ENCODE measurements at places on chromosomes 7 and 10.

GRCh38 chr10:7903851-7904250 lies 85.5 kb downstream of the TAF3 start:
- no peak for DNase-seq

DNA sequence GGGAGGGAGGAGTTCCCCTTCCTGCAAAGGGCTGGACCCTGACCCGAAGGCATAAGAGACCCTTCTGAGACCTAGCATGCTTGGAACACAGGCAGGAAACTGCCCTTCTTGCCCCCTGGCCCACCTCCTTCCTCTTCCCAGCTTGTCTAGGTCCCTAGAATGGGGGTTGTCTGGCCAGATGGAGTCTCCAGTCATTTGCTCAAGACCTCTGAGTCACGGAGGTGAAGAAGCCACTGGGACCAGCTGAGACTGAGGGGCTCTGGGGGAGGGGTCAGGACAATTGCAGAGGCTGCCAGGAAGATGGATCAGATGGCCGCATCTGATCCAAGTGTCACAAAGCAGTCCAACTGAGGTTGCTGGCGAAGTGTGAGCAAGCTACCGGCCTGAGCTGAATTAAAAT lies 46.2 kb downstream of the COL13A1 start:
- DNase-seq: no peak

- DNase-seq: peak; percentile 72
Measured at GRCh38 chr7:120402079-120402767, 129.2 kb downstream of the KCND2 start.

GRCh38 chr7:66150471-66150870 lies 35.8 kb downstream of the CRCP start:
- DNase-seq: peak; percentile 91

DNA sequence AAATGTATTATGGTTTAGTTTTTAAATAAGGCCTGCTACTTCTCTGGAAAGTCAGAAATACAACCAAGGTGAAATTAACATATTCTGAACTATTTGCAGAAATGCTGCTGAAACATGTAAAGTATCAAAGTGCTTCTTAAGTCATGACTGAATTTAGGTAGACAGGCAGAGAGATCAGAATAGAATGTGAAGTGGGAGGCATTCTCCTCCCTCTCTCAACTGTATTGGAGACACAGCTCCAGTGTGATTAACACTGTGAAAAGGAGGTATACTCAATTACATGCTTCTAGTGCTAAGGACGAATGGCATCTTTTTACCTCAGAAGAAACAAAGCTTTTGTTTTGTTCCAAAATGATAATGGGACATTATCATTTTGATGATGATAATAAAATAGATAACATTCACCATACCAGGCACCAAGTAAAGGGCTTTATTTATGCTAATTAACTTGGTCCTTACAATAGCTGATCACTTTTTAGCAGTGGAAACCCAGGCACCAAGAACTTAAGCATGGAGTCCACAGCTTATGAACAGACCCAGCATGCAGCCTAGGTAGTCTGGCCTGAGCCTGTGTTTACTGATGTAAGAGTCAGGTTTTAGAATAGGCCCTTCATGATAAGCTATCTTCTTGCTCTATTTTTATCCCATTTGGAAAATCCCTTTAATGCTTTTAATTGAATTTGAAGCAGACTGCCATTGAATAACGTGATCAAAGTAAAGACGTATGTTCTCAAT lies 26.0 kb downstream of the PPP1R9A start:
- no peak for DNase-seq

GRCh38 chr7:84190016-84190705 lies 4.4 kb downstream of the SEMA3A start:
- peak; percentile 68 for DNase-seq

- DNase-seq: peak; percentile 48
Measured at GRCh38 chr7:132422502-132423111, 153.7 kb downstream of the PLXNA4 start.

- DNase-seq: peak; percentile 61
Measured at GRCh38 chr7:77811516-77812289, 13.1 kb downstream of the PHTF2 start.

- DNase-seq: peak; percentile 95
Measured at GRCh38 chr7:29287366-29287765, 92.8 kb downstream of the CHN2 start.

GRCh38 chr7:118072893-118073674 lies 110.9 kb upstream of the LSM8 start:
- no peak for DNase-seq

DNA sequence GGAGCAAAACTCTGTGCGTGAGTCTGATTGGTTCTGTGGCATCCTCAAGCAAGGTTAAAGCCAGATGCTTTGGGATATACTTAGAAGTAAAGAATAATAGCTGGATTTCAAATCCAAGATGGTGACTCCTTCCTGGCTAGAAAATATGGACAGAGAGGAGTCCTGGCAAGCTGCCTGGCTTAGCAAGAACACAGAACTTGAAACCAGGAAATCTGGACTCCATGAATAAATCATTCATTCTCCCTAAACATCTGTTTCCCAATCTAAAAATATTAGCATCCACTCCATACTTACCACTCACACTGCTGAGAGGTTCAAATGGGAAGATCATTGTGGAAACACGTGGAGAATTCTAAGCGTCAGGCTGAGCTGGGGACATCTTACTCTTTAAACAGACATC lies 1074.1 kb upstream of the AUTS2 start:
- no peak for DNase-seq

GRCh38 chr10:131580076-131580652 lies 268.6 kb upstream of the TCERG1L start:
- DNase-seq: no peak

GRCh38 chr7:139091677-139091996 lies 17.9 kb downstream of the ZC3HAV1 start:
- no peak for DNase-seq

DNA sequence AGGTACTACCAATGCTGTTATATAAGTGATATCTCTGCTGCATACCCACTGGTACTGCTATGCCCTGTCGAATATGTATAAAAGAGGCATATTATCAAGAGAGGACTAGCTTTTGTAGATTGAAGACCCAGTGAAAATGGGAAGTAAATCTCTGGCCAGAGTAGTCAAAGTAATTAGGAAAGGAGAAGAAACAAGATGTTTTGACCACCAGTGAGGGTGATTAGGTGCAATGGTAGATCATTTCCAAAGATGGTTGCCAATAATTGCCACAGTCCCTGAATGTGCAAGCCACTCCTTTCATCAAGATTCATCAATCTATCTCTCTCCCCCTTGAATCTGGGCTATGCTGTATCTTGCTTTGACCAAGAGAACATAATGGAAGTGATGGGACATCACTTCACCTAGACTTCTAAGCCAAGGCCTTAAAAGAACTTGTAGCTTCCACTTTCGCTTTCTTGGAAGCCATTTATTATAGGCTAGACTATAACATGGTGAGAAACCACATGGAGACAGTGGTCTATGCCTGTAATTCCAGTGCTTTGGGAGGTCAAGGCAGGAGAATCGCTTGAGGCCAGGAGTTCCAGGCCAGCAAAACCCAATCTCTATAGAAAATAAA lies 52.6 kb upstream of the ST8SIA6 start:
- no peak for DNase-seq

DNA sequence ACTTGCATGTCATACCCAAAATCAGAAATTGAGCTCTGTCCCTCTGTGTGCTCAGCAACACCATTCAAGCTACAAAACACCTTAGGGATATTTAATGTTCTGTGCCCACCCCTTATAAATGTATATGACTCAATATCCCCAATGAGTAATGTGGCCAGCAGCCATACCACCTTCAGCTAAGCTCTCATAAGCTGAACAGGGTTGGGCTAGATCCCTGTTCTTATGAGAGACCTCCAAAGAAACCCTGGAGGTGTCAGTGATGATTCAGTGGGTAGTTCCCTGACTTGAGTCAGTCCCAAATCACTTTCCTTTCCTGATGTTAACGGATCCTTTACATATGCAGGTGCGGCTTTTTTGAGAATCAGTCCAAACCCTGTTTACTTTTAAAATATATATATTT lies 253.8 kb downstream of the CREB5 start:
- peak; percentile 70 for DNase-seq

- DNase-seq: no peak
Measured at GRCh38 chr7:130303127-130303526, 10.2 kb downstream of the CPA4 start.

DNA sequence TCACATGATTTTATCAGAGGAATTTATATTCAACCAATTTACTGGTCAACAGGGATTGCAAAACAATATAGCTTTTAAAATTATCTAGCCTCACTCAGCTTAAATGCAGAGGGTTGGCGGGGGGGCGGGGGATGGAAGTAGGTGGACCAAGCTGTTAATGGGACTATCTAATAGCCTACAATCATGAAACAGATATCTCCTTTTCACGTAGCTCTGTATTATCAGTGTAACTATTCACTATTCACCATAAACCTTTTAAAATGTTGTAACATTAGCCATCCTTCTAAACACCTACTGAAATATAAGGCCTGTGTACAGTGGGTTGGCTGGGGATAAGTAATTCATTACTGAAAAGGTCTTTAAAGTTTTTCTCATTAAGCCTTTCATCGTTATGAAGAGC lies 56.2 kb downstream of the MINDY3 start:
- no peak for DNase-seq

DNA sequence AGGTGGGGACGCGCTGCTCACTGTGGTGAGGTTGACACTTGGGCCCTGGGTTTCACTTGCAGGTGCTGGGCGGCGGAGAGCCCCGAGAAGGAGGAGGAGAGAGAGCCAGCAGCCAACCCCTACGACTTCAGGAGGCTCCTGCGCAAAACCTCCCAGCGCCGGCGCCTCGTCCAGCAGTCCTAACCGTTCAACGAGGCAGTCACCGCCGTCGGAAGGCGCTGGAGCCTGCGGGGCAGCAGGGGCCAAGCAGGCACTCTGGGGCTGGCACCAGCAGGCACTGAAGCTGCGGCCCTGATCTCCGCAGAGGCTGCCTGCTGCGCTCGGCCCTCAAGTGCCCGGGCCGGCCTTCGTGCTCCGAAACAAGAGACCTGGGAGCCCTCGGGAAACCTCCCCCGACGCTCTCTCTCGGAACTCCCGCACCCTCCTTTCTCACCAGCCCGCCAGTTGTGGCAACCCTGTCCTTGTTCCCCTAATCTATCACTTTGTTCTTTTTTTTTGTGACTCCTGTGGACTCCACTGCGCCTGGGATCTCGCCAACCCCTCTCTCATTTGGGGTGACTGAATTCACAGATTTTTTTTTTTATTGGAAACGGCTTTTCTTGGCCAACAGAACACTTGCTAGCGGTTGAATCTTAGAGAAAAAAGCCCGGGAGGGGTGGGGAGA lies 4.7 kb upstream of the GAD2 start:
- no peak for DNase-seq
